ENCODE measurements at places on chromosomes 11 and 22.

GRCh38 chr22:36055376-36056295 lies 27.0 kb upstream of the RBFOX2 start:
- DNase-seq = no peak

- DNase-seq = no peak
Measured at GRCh38 chr22:17838180-17838865, 64.1 kb upstream of the BID start.

- no peak for DNase-seq
Measured at GRCh38 chr22:23256986-23257888, 76.9 kb downstream of the BCR start.

- no peak for DNase-seq
Measured at GRCh38 chr11:3225826-3226750, 6.1 kb downstream of the MRGPRE start.

GRCh38 chr11:12042215-12042676 lies 33.8 kb upstream of the DKK3 start:
- peak; percentile 99 for DNase-seq

DNA sequence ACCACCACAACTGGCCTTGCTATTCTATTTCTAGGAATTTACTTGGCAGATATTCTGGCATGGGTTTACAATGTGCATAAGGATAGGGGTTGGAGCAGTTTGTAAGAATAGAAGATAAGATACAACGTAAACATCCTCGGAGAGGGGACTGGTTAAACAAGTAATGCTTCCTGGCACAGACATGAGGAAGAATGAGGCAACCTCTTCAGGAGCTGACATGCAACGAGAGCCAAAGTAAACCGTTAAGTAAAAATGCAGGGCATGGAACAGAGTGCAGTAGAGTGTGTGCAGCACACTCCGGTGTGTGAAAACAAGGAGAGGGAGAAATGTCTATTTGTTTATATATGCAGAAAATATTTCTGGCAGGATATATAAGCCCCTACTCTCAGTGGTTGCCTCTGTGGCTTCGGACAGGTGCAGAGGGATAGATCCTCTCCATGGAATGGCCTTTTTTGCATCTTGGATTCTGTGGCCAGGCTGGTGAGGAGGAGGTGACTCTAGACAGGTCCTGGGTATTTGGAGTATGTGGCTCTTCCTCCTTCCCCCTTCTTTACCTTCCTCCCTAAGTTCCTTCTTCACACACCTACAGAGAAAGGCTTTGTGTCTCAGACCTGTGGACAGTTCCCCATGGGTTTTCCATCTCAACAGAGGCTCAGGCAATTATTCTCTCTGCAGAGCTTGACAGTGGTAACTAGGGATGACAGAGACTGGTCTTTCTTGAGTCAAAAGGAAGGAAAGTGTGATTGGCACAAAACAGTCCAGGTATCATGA lies 2.5 kb downstream of the RAB36 start:
- DNase-seq = no peak

DNA sequence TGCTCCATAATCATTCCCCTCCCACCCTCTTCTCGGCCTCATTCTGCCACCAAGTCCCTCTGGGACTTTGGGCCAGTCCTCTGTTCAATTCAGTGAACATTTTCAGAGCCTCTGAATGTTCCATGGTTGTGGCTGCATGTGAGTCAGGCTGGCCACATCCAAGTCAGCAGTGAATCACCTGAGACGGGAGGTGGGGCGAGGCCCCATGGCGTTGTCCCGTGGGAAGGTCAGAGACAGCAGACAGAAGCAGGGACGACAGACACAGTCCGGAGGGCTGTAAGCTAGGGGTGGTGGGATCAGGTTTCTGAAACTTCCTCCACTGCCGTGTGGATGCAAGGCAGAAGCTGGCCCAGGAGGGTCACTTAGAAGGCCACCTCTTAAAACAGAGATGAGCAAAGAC lies 324.8 kb downstream of the MN1 start:
- DNase-seq = peak; percentile 78

- DNase-seq = no peak
Measured at GRCh38 chr11:120564573-120565311, 53.2 kb downstream of the GRIK4 start.

GRCh38 chr11:32081129-32081641 lies 9.7 kb upstream of the RCN1 start:
- DNase-seq = peak; percentile 62

GRCh38 chr11:64726867-64727530 lies 4.0 kb upstream of the NRXN2 start:
- DNase-seq = no peak
